ENCODE measurements at places on chromosomes 16 and 17.

DNA sequence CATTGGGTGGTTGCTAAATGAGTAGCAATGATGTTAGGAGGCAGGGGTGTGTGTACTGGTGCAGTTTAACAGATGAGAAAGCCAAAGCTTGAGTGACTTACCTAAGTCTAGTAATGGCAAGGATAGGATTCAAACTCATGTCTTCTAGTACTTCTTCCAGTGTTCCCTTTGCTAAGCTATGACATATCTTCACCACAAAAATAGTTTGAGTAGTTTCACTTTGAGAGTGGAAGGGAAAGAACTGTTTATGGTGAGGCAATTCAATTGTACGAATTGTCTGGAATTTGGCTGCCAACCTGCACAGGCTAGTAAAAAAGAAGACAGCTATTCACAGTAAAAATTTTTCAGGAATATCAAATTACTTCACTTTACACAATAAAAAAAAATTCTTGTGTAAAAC is 138.0 kb downstream of the NLK start:
- no peak for DNase-seq

GRCh38 chr17:37373530-37374159 is 2.1 kb upstream of the C17orf78 start:
- DNase-seq = peak; percentile 16

DNA sequence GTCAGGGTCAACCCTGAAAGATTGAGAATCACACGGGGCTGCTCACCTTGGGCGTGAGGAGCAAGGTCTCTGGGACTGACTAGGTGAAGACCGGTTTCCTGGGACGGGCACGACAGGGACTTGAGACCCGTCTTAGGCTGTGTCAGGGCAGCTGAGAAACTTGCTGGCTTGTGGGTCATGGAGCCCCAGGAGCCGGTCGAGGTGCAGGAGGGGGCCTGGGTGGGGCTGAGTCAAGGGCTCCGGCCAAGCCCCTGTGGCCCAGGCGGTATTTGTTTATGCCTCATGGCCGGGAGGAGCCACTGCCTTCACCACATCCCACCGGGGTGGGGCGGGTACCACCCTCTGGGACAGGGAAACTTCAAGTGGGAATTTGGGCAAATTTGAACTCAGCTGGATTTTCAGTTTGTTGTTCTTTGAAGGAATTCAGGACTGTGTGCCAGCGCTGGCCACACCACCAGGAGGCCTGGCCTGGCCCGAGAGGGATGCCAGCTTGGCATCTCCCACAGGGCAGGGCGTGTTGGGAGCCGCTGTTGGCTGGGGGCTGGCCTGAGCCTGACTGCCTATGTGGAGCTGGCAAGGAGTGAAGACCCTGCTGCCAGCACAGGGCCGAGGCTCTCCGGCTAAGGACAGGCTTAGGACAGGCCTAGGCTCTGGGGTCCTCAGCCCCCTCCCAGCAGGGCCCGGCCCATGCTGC is 116.1 kb downstream of the METRNL start:
- no peak for DNase-seq

- no peak for DNase-seq
Observed at GRCh38 chr17:35795007-35795870, at the start of gene MMP28. TSS of gene MMP28 (minus strand) at chr17:35795641. CDS start at chr17:35795377, 264 bp downstream.

DNA sequence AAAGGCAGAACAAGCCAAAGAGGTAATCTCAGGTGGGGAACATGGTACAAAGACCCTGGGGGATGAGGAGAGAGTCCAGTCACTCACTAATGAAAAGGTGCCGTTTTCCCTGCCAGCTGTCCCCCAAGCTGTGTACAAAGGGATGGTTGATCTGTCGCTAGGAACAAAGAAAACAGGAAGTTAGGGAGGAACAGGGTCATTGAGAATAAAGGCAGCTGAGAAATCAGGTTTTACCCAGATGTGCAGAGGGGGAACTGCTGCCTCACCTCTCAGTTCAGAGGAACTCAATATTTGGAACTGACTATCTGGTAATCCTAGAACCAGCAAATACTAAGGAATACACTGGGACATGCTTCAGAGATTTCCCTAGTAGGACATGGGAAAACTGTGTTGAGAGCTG is 1.5 kb downstream of the RSKR start:
- DNase-seq = no peak

GRCh38 chr16:11946433-11946832 is 4.6 kb upstream of the NPIPB2 start:
- DNase-seq = no peak

DNA sequence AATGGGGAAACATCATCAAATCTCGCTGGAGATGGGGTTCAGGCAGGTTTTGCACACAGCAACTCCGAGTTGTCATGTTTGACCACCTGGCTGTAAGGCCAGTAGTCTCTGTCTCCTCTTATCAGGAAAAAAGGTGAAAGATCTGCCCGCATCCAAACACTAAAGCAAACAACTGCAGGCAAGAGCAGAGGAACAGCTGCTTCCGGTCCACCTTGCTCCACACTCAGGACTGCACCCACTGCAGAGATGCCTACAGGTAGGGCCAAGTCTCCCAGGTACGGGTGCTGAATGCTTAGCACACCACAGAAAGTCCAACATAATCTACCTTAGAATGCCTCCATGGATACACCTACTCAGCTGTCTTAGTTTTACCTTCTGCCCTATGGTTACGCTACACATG is 7.3 kb downstream of the TEX2 start:
- no peak for DNase-seq

- peak; percentile 18 for DNase-seq
Observed at GRCh38 chr16:28136751-28137434, 73.4 kb upstream of the GSG1L start.

DNA sequence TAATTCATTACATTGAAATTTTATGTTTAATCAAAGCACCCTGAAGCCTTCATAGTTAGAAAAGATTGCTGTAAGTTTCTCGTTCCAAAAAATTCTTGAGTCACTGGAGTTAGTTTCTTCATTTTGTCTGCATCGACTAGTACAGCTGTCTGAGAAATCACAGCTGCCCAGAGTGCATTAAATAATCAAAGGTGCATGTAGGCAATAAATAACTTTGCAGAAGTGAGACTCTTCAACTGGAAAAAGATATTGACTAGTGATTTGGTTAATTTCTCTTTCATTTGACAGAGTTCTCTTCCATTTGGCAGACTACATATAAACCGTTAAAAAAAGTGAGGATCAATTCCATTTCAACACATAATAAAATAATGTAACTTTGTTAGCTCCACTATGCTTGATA is 234.0 kb downstream of the CNTNAP4 start:
- DNase-seq = no peak

DNA sequence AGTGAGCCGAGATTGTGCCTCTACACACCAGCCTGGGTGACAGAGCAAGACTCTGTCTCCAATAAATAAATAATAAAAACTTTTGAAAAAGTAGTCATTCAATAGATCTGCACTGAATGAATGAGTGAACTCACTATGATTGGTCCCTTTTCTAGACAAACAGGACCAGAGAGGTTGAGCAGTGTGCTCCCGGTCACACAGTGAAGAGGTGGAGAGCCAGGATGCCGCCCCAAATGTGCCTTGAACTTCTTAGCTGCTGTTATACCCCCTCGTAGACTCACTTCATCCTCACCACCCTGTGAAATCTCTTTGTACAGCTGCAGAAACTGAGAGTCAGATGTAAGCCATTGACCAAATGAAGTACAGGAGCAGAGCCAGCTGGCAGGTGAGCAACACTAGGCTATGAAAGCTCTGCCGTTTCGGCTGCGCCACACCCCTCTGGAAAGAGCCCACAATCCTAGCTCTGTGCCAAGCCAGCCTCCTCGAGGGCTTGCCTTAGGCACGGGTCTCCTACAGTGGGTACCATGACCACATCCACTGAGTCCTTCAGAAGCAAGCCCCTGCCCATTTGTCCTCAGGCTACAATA is 7.8 kb upstream of the KIAA0513 start:
- DNase-seq = no peak

GRCh38 chr16:50667497-50668367 is 13.4 kb downstream of the SNX20 start:
- DNase-seq = no peak

GRCh38 chr17:58120195-58120822 is 27.9 kb upstream of the OR4D1 start:
- DNase-seq = no peak

DNA sequence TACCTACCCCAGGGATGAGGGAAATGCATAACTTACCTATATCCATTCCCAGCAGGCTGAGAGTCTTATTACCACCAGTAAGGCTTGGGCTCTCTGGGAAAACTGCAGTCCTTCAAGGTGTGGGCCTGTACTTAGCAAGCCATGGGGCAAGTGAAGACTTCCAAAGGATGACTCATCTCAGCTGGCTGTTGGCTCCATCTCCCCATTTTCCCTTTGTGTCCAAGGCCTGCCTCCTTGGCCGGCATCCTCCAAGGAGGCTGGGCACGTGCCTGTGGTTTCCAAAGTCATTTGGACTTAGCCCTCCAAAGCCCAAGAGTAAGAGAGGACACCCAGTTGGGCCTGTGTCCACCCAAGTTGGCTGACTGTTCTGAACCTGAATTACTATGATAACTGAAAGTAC is 89.8 kb downstream of the TMEM100 start:
- no peak for DNase-seq
